ENCODE measurements at places on chromosomes 3 and 15.

DNA sequence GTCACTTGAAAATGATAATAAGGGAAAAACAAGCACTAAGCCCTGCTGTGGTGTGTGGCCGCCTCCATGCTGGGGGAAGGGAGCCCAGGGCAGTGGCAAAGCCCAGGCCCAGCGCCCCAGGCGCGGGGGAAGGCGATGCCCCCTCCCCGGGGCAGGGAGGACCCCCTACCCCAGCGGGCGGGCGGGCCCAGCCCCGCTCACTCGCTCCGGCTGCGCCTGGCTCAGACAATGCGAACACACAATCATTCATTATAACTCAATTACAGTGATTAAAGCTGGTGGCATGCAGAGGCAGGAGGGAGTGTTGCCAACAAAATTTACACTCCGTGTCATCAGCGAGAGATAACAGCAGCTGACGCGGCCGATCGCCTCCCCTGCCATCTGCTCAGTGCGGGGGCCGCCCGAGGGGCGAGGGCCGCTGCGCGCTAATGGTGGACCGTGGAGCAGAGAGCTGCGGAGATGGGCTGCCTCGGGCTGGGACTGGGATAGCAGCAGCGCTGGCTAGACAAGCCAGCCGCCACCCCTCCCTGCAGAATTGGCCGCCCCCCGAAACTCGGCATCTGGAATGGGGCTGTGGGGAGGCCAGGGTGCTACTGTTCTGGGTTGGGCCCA, 64.1 kb downstream of the TLE3 start:
- peak; percentile 58 for DNase-seq

DNA sequence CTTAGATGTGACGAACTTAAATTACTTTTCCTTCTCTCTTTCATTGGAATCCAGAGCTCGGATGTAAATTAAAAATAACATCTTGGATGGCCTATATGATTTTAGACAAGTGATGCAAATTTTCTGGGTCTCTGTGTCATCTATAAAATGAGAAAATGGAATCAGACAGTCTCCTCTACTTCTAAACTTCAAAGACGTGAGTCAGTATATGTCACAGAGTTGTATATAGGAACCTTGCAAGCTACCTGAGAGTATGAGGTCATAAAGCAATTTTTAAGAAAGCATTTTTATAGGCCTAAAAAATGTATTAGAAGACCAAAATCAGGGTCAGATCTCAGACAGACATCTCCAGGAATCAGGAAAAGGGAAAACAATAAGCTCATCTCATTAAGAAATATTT, 128.3 kb downstream of the TBL1XR1 start:
- no peak for DNase-seq

GRCh38 chr3:72473156-72473555, 375.1 kb downstream of the SHQ1 start:
- DNase-seq, result no peak

- no peak for DNase-seq
Observed at GRCh38 chr3:42256135-42256819, 9.7 kb downstream of the CCK start.

- DNase-seq, result no peak
Observed at GRCh38 chr15:93129702-93130488, 40.9 kb upstream of the RGMA start.

GRCh38 chr3:5290915-5291314, 103.4 kb downstream of the EDEM1 start:
- no peak for DNase-seq

- no peak for DNase-seq
Observed at GRCh38 chr3:52436500-52437149, 8.3 kb downstream of the SEMA3G start.

GRCh38 chr3:40588406-40588805, 63.6 kb downstream of the ZNF621 start:
- DNase-seq, result no peak

DNA sequence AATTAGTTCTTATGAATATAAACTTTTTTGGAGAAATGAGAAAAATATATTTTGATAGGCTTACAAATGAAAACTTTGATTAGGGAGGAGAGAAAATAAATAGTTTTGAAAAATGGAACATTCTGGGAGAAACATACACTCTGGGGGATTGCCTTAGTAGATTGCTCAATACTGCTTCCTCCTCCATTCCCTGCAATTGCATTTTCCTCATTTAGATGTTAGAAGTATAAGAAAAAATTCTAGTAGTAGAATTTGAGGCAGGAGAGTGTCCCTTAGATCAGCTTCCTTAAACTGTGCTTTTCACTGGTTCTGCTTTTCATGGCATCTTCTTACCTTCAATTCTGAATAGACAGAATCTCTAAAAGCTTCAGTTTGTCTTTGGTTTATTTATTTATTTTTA, 46.2 kb upstream of the CTDSPL2 start:
- DNase-seq, result no peak

GRCh38 chr3:56251343-56251945, 216.8 kb downstream of the ERC2 start:
- no peak for DNase-seq

GRCh38 chr3:166444756-166445155, 607.5 kb upstream of the BCHE start:
- DNase-seq, result no peak

GRCh38 chr3:134067531-134068161, 37.9 kb upstream of the SLCO2A1 start:
- no peak for DNase-seq

GRCh38 chr3:65758876-65759598, 279.7 kb downstream of the MAGI1 start:
- DNase-seq, result no peak

- no peak for DNase-seq
Observed at GRCh38 chr3:171497468-171497867, 37.3 kb upstream of the TNIK start.

DNA sequence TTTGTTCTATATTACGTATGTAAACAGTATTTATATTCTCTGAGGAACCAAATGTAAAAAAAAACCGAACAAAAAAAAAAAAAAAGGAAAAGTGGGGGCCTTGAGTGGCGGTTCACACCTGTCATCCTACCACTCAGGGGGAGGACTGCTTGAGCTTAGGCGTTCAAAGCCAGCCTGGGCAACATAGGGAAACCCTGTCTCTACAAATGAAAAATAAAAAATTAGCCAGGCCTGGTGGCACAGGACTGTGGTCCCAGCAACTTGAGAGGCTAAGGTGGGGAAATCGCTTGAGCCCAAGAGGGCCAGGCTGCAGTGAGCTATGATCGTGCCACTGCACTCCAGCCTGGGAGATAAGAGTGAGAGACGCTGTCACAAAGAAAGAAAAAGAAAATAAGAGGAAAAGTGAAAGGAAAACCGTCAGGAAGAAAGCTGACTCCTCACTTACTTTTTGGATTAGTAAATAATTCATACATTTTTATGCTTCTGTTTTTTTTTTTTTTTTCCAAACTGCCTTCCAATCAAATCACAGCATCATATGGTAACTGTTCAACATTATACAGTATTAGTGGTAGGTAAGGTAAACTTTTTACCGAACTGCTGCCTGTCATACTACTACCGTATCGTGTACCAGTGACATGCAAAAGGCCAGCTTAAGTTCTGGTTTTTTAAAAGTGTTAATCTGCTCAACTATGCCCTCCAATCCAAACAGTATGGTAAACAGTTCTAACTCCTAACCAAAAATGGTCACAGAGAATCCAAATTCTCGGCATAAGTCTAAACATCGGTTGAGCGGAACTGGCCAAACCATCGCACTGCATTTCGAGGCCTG, 1.2 kb downstream of the PHC3 start:
- no peak for DNase-seq

DNA sequence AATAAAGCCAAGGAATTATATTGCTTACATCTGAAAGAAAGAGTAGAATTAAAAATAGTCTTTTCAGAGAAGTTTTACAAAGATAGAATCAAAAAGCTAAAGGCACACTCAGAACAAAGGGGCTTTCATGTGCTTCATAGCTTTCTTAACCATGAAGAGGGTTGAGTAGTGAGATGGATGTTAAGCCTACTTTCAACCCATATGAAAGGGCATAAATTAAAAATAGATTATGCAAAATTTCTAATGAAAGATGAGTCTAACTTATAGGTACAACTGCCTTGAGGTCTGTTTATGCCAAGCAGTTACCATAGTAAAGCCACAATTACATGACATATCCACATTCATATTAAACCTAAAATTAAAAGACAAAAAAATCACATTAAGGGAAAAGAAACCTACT, 223.3 kb upstream of the ARHGEF26 start:
- no peak for DNase-seq

DNA sequence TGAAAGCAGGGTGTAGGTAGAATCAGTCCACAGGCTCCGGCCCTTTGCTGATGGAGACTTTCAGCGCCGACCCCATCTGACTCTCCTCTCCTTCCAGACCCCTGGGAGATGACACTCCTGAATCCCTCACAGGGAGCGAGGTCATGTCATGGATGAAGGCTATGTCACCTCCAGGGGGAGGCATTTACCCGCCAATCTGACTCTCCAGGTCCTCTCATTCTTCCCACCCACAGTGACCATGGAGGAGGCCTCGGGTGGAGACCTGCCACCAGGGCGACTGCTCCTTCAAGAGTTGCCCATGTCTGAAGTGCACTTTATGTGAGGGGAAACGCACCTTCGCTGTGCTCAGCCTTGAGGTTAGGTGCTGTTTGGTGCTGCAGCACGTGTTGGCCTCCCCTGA, 112.7 kb downstream of the KLF13 start:
- DNase-seq, result no peak

- DNase-seq, result no peak
Observed at GRCh38 chr15:99414755-99415731, 150.7 kb upstream of the MEF2A start.

DNA sequence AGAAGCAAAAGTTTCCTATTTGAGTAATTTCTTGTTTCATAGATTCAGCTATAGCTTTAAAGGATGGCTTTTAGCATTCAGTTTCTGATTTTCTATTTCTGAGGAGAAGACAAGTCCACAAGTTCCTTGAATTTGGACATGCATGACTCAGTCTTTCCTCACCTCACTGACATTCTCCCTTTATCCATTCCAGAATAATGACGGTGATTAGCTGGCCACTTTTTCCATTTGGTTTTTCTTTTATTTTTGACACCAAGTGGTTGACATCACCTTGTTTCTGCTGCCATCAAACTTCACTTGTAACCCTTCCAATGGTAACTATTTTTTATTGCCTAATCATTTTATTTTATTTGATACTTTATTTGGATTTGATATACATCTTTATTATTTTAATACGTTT, 404.4 kb upstream of the KCNMB2 start:
- no peak for DNase-seq

DNA sequence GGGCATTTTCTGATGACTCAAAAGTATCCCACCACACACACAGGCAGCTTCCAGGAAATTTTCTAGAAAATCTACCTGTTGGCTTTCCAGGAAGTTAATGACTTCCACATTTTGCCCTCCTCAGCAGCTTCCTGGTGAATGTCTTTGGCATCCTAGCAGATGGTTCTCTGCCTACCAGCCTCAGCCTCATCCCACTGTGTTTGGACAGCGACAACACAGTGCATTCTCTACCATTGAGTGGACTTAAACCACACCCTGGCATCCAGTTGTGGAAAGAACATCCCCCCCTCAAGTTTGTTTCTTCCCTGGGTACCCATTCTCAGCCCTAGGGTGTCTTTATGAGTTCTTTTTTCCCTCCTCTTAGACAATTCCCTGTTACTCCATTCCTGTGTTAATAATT, 50.8 kb upstream of the GADL1 start:
- DNase-seq, result no peak

GRCh38 chr15:50046867-50047266, 72.2 kb downstream of the ATP8B4 start:
- DNase-seq, result no peak

DNA sequence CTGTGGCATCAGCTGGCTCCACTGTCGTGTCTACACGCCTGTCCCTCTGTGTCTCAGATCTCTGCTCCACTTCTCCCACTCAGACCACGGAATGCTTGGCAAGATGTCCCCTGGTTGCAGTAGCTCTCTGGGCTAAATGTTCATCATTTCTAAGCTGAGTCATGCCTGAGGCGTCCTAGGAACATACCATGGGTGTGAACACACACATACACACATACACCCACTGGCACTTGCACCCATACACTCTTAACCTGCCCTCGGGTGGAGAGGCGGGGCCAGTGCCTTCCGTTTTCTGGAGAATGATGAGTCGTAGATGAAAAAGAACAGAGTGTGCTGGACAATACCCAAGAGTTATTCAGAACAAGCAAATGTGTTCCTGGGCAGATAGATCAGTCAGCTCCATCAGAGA, 72.4 kb downstream of the SENP2 start:
- no peak for DNase-seq

- DNase-seq, result no peak
Observed at GRCh38 chr3:148750296-148750695, 52.6 kb downstream of the AGTR1 start.

- no peak for DNase-seq
Observed at GRCh38 chr3:117719316-117719926, 1009.8 kb downstream of the TUSC7 start.

DNA sequence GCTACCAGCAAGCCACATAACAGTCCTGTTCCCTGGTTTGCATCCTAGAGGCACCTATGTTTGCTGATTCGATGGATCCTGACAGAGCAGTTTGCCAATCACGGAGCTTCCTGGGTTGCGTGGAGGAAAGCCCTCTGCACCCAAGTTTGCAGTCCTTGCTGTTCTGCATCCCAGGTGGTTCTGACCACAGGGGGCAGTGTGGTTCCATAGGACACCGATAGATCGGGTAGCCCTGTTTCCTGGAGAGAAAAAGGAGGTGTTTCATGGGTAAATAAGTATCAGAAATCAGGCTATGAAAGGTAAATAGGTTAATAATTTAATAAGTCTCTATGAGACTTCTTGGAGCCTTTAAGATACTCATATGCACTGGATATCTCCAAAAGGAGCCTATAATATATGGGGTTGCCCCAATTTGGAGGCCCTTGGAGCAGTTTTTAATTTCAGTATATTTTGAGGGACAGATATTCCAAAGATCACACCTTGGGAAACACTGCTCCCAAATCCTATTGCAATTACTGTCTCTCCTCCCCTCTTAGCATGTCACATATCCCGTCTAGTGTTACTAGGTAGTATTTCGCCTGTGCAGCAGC, 194.6 kb upstream of the TPM1 start:
- no peak for DNase-seq

GRCh38 chr3:42693530-42693930, 8.2 kb downstream of the KLHL40 start:
- DNase-seq, result no peak

DNA sequence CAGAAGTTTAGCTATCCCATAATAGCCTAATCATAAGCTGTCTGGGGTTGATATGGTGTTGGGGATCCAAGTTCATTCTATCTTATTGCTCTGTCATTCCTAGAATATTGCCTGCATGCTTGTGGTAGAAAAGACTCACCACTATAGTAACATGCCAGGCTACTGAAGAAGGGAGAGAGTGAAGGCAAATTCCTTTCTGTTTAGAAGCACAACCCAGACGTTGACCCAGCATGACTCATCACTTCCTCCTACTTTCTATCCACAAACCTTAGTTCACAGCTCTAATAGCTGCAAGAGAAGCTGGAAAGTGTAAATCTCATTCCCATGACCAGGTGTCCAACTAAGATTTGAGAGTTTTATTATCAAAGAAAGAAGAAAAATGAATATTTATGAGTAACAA, 57.8 kb upstream of the NMD3 start:
- DNase-seq, result no peak

DNA sequence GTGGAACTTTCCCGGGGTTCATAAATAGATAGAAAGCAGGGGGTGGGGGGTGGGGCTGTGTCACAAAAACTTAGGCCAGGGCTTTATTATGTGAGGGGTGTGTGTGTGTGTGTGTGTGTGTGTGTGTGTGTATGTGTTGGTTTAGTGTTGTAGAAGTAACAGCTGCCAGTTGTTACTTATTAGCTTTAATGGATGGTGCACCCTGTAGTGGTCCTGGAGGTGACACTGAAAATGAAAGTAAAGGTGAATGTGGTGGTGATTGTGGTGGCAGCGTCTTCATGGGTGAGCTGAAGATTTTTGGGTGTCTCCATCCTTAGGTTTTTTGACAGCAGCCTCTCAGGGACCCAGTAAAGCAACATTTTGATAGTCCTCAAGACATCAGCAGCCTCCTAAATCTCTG, 449.9 kb downstream of the PDCD6IP start:
- DNase-seq, result no peak
